ENCODE measurements at places on chromosomes 1 and 21.

DNA sequence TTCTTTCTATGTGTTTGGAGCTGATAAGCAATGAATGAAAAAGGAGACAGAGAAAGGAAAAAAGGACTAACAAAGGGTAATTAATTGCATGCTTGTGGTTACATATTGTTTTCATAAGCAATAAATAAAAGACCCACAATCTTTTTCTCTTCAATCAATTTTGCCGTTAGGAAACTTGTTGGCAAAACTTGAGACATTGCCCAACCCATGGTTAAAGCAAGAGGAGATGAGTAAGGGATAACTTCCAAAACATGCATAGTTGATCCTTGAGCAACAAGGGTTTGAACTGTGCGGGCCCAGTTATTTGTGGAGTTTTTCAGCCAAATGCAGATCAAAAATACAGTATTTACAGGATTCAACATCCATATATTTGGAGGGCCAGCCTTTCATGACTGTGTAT, 572.4 kb downstream of the AMY1C start:
- DNase-seq = no peak

DNA sequence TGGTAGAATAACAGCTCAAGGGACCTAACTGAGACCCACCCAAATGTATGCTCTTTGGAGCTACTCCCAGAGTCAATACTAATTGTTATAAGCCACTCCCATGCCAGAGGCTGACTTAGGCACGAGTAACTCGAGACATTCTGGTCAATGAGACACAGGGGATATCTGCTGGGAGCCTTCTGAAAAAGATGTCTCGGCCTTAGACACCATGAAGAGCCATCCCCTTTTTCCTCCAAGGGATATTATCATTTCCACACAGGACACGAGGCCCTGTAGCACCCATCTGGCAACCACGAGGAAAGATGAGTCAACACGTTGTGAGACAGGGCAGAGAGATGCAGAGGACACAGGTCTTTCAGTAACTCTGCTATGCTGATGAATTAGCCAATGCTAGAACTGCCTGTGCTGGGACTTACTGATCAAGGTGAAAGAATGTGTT, 30.7 kb downstream of the ITPKB start:
- no peak for DNase-seq

- DNase-seq = no peak
Observed at GRCh38 chr1:206826394-206826793, 39.0 kb upstream of the IL20 start.

GRCh38 chr21:29008367-29008766, 10.8 kb downstream of the RWDD2B start:
- no peak for DNase-seq

- DNase-seq = no peak
Observed at GRCh38 chr1:73980324-73981040, 217.5 kb downstream of the LRRIQ3 start.

GRCh38 chr1:43932786-43933385, 715 bp upstream of the ARTN start:
- DNase-seq = no peak

GRCh38 chr1:45883658-45884057, 80.2 kb downstream of the MAST2 start:
- no peak for DNase-seq

GRCh38 chr21:39694750-39695149, 50.2 kb upstream of the IGSF5 start:
- DNase-seq = no peak

- no peak for DNase-seq
Observed at GRCh38 chr1:217364220-217364619, 266.7 kb downstream of the GPATCH2 start.

GRCh38 chr1:55399346-55399745, 184.2 kb upstream of the USP24 start:
- DNase-seq = no peak

DNA sequence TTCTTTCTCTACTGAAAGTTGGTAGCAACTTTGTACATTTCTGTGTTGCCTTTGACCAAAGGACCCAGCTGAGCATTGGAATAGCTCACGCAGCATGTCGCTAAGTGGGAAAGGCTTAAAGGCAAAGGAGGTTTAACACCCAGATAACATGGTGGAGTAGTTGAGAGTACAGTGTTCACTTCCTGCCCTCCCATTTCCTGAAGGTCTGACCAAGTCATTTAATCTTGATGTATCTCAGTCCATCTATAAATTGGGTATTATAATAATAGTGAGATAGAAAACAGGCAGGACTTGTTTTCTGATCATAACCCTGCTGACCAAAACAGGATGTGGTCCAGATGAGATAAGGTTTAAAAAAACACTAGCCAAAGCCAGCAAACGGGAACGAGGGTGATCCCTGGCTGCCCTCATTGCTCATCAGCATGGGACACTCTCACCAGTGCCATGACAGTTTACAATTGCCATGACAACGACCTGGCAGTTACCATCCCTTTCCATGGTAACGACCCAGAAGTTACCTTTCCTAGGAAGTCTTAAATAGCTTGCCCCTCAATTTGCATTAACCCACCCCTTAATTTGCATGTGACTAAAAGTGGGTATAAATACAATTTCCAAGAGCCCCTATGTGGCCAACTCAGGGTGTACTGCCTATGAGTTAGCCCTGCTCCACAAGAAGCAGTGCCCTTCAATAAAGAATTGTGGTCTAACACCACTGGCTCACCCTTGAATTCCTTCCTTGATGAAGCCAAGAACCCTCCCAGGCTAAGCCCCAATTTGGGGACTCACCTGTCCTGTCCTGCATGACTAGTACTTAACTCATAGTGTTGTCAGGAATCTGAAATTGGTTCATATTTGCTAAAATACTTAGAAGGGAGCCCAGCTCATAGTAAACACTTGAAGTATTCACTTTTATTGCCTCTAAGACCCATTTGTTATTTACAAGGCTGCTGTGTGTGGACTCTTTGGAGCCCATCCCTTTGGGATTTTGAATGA, 28.4 kb upstream of the FHAD1 start:
- DNase-seq = no peak

- DNase-seq = no peak
Observed at GRCh38 chr1:245079021-245079609, 75.7 kb upstream of the KIF26B start.
